Coronary artery (tissue), 2 donors: ENCODE measurements at places on chromosomes 12 and 14.

GRCh38 chr14:97070259-97070658 is 273.1 kb downstream of the VRK1 start:
- no peak for DNase-seq

- DNase-seq, result no peak
These were observed 162.9 kb downstream of the KSR2 start for GRCh38 chr12:117805865-117806264.

GRCh38 chr12:29655861-29656260 is 127.9 kb downstream of the TMTC1 start:
- no peak for DNase-seq

DNA sequence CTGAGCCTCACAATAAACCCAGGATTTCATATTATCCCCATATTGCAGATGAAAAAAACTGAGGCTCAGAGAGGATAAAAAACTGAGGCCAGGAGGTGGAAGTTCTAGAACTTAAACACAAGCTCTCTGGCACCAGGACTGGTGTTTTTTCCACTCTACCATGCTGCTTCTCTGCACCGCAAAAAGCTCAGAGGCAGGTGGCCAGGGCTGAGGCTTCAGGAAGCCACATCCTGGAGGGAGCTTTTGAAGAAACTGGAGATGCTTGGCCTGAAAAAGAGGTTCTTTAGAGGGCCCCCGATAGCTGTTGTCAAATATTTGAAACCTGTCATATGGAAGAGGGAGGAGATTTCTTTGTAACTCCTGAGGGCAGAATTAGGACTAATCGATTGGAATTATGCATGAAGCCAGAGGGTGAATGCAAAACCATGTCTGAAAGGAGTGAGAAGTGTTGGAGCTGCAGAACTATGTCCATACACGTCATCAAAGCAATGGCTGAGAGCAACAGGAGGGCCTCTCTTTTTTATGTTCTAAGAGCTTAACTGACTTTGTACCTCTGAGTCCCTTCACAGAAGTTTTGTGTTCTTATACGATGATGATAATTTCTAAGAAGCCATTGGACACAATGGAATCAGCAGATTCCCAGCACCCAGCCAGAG is 448.6 kb downstream of the FUT8 start:
- no peak for DNase-seq

- DNase-seq, result no peak
These were observed 698.7 kb upstream of the TBX3 start for GRCh38 chr12:115382681-115383080.

DNA sequence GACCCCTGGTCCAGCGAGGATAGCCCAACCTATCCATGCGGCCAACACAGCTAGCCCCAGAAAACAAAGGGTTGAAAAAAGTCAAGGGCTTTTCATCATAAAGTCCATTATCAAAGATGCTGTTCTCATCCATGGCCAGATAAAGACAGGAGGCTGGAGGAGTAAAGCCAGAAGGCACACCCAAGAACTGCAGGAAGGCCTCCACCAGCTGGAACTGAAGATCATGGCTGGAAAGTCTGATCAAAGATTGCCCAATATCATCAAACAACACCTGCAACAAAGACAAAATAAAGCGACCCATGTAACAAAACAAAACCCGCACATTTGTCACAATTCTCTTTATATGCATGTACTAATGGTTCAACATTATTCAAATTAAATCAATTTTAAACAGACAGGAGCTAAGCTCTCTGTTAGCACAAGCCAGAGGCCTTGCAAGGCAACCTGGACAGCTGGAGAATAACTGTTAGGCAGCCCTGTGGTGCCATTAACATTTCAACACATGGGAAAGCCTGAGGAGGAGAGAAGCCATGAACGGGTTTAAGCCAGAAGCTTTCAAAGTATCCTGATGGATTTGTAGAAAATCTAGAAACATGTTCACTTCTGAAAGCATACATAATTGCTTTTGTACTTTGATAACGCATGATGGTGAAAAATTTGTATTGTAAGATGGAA is 34.1 kb downstream of the PSMC1 start:
- no peak for DNase-seq

- DNase-seq, result no peak
These were observed 213.0 kb downstream of the ADAMTS20 start for GRCh38 chr12:43338848-43339526.

GRCh38 chr12:17079251-17079909 is 473.4 kb upstream of the LMO3 start:
- no peak for DNase-seq

DNA sequence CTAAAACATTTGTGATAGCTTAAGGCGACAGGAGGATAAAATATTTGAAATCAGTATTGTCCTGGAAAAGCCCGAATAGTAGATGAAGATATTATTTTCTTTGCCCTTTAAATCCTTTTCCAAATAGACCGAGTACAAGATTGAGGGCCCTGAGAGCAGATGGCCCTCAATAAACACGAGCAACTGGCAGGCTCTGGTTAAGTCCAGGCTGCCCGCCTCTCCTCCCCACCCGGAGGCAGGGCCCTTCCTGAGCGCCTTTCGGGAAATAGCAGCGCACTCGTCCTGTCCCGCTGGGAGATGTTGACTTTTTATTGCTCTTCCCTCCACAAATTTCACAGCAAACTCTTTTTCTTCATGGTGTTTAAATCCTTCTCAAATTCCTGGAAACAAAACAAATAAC is 50.8 kb upstream of the MAX start:
- DNase-seq, result no peak

DNA sequence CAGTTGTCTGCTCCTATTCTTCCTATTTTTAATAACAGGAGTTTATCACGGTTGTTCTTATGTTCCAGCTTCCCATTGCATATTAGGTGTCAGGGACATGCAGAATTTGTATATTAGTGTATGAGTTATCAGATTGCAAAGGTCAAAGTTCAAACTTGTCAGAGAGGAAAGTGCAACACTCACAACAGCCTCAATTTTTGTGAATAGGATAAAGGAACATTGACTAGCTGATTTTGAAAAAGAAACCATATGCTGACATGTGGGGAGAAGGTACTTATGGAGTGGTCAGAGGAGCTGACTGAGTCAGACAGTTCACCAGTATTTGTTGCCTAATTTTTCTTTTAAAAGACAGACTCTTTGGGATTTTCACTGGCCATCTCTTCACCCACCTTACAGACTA is 222.1 kb downstream of the C12orf50 start:
- no peak for DNase-seq

- no peak for DNase-seq
These were observed 14.6 kb downstream of the CAPS2 start for GRCh38 chr12:75315518-75315917.

DNA sequence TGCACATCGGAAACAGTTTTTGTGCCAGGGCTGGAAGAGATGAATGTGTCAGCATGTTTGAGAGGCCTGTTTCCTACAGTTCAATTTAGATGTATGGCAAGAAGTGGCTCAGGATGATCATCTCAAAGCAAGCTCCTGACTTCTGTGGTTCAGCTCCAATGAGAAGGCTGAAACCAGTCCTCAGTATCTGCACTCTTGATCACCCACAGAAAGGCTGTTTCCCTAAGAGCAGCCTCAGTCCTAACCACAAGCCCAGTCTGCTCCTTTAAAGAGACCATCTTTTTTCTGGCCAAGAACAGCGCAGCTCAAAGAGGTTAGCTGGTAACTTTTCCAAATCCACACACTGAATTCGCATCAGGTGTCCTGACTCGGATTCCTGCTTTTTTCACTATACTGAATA is 19.2 kb downstream of the CSRP2 start:
- DNase-seq, result no peak

- no peak for DNase-seq
These were observed 66.8 kb upstream of the GPR68 start for GRCh38 chr14:91311284-91311662.

GRCh38 chr14:21024585-21025370 is at the start of gene NDRG2:
Gene NDRG2, minus strand, starts transcription at chr14:21025061. Its CDS starts 1,746 bp downstream, at chr14:21023315.
- peak; percentile 84 for DNase-seq

DNA sequence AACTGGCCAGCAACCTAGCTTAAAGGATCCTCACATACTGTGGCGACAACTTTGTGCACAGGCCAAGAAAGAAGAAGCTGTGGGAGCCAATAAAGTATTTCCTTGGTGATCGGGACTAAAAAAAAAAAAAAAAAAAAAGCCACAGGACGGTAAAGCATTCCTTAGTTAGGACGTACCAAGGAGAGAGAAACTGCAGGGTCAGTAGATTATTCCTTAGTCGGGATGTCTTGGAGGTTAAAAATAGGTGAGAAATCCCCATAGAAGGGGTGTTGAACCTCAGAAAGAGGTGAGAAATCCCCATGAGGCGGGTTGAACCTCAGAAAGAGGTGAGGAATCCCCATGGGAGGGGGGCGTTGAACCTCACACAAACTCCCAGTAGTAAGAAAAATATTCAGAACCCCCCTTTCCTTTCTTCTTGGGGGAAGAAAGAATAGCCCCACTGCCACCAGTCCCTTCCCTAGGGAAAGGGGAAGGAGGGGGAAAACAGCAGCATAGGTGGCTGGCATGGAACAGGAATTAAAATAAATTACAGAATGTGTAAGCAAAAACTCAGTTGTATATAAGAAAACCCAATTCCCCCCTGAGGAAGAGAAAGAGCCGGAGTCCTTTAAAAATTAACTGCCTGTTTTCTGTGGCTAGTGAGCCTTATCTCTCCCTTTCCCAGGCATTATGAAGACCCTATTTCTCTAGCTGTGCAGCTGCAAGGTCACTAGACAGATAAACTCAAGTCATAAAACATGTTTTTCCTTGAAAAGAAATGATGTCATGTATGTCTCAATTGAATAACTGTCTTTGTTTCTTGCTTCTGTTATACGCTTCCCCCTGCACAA is 26.8 kb downstream of the KLRK1 start:
- DNase-seq, result no peak

DNA sequence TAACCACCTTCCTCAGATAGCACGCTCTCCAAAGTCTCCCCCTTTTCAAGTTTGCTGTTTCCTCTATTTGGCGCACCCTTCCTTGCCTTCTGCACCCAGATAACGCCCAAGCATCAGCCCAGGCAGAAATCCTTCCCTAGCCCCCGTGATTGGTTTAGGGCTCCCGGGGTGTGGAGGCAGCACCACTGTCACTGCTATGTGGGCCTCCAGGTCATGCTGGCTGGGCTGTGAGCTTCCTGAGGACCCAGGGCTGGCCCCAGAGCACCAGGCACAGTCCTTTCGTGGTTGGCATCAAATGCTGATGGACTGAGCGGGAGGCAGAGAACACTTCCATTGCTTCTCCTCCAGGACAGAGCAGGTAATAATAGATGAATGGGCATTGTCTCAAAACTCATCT is 311.4 kb downstream of the BCL11B start:
- no peak for DNase-seq
